ENCODE measurements at places on chromosomes 3 and 15.
A peak's percentile ranks its signal among the peaks of the same experiment; 100 is the strongest.

DNA sequence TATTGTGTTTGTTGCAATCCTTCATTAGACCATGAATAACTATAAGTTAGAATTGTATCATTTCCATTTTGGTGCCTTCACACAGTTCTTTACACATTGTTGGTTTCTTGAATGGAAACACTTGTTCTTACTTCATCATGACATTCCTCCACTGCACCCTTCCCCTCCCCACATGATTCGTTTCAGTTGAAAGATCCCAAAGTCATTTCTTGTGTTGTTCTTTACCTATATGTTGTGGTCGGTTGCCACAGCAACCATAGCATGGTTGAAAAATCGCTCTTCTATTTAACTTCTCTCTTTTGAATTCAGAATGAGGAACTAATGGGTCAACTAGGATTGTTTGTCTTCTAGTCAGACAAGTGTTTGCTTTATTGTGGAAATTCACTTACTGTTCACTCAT is 103.3 kb downstream of the IL1RAP start:
- no peak for DNase-seq

DNA sequence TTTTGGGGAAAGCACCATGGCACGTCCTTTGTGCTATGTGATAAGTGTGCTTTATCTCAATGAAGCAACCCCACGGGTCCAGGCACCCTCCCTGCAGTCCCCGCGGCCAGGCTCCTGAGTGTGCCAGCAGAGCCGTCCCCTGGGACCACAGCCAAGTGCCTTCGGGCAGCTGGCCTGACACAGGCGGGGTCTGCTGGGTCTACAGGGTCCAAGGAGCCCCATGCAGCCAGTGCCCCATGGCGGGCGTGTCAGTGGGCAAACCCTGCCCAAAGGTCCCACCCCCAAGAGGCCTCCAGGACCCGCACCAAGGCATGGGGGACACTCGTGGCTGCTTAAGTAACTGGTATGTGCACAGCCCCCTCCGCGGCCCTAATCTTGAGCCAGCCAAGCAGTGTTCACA is 35.3 kb downstream of the KLHL25 start:
- no peak for DNase-seq

- DNase-seq: no peak
Measured at GRCh38 chr3:193974191-193974652, 161.7 kb upstream of the HES1 start.

GRCh38 chr3:67382536-67382935 is 271.9 kb downstream of the SUCLG2 start:
- DNase-seq: no peak

GRCh38 chr3:176780766-176781165 is 416.5 kb downstream of the TBL1XR1 start:
- DNase-seq: no peak

DNA sequence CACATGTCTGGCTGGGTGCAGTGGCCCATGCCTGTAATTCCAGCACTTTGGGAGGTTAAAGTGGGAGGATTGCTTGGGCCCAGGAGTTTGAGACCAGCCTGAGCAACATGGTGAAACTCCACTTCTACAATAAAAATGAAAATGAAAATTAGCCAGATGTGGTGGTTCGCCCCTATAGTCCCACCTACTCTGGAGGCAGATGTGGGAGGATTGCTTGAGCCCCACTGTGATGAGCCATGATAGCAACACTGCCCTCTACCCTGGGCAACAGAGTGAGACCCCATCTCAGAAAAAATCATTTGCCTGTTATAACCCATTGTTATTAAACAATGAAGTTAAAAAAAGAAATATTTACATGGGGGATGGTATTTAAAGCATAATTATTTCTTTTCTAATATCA is 240.1 kb upstream of the ZPLD1 start:
- DNase-seq: no peak

DNA sequence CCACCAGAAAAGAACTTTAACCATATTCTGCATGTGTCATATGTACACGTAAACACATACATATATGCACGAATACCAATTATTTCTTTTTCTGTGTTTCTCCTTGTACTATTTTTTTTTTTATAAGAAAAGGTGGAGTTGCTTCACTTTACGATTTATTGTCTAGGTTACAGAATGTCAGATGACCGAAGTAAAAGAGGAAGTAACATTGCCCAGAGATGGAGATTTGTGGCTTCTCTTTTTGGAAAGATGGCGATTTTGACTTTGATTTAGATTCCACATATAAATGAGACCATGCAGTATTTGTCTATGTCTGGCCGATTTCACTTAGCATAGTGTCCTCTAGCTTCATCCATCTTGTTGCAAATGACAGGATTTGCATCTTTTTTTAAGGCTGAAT is 293.1 kb downstream of the SV2B start:
- DNase-seq: no peak

DNA sequence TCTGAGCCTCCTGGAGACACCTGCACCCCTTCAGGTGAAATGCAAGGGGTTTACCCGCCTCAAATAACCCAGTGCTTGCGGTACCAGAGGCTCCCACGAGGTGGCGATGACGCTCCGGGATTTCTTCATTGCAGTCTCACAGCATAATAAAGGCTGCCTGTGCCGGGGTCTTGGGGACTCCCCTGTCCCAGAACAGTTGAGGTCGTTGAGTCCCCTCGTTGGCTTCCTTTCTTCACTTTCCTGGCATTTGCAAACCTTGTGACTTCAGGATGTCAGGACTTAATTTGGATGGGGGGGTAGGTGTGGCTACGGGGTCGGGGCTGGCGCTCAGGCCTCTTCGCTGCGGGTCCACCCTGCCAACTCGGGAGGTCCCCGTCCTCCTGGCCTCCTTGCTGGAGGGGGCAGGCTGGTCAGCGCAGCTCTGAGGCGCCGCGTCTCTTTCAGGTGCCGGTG is 1.3 kb downstream of the GNAT1 start:
- DNase-seq: peak; percentile 70
